Activated naive CD4-positive, alpha-beta T cell treated with anti-CD3 and anti-CD28 coated beads, Interleukin-2, amount 50 U/mL, for 72 hours (primary cell): ENCODE measurements at places on chromosomes 5 and 9. TPM values are rescaled to one million over a fixed set of nuclear protein-coding genes. Genes with fewer than 3 reads are reported as not detected.

- DNase-seq, result no peak
These were observed 664.3 kb upstream of the EDIL3 start for GRCh38 chr5:85049020-85049419.

Gene CSF1R
- not detected for total RNA-seq

Gene PNPLA7
- total RNA-seq, result 3.7 TPM

Gene FYB1
- 168 TPM for total RNA-seq

DNA sequence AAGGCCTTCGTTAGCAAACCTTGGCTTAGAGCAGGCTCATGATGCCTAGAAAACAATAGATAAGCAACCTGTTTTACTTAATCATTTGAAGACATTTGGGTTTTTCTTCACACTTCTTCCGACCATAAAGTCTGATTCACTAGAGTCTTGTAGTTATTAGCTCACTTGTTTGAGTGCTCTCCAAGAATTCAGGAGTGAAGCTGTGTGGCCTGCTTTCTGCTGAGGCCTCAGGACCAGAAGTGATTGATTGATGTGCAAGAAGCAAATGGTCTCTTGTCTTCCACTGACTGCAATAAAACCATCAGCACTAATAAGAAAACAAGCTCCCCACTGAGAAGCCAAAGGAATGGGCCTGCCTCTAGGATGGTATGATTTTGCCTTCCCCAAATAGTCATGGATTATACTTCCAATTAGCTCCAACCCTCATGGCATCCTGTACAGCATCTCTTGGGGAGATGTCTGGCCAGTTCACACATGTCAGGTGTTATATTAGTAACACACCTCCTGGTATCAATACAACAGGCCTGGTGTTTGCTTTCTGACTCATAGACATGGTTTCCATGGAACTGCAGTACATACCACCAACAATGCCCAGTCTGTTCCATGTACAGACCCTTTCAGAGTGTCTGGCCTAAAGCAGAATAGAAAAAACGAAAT, 317.6 kb downstream of the CWC27 start:
- DNase-seq, result no peak

- DNase-seq, result no peak
These were observed 97.2 kb upstream of the SARDH start for GRCh38 chr9:133835262-133835901.

Gene KIF24
- 7.3 TPM for total RNA-seq

Gene IFNB1
- total RNA-seq, result 0.80 TPM

DNA sequence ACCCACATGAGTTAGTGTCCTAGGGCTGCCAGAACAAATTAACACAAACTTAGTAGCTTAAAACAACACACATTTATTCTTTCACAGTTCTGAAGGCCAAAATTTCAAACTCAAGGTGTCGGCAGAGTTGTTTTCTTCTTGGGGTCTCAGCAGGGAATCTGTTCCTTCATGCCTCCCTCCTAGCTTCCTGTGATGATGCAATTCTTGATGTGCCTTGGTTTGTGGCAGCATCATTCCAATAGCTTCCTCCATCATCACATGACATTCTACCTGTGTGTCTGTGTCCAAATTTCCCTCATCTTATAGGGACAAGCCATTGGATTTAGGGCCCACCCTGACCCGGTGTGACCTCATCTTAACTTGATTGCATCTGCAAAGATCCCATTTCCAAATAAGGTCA, 12.2 kb upstream of the SLC25A48 start:
- no peak for DNase-seq

DNA sequence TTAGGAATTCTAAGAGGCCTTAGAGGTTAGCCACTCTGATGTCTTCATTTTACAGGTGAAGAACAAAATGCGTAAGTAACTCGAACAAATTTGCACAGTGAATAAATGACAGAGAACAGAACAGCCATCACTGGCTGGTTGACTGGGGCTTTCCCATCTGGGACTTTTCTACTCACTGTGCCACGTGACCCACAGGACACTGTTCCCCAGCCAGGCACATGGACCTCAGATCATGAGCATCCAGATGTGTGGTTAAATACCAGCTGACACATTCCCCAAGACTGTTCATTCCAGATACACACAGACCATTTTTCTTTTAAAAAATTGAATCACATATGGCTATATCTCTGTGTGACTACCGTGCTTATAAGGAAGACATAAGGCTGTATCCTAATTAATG, 25.8 kb upstream of the MED10 start:
- no peak for DNase-seq

DNA sequence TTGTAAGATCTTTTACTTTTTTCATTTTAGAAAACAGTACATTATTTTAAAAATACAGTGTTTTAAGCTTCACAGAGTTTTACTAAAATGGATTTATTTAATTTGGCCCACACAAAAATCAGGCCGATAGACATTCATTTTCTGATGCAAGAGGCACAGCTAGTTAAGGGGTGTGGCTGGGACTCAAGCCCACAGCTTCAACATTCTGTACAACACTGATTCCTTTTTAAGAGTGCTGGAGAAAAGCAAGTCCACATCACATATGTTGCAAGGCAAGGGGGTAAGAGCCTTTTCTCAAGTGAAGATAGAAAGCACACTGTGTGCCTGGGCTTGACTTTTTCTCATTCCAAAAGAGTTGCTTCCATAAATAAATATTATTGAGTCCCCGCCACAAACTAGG, 195.9 kb downstream of the RFK start:
- DNase-seq, result no peak
